Fibroblast of skin of scalp (primary cell): ENCODE measurements at places on chromosomes 7 and 10.

- DNase-seq, result peak; percentile 61
These were observed 46.9 kb upstream of the SEPTIN7 start for GRCh38 chr7:35753761-35754603.

- no peak for DNase-seq
These were observed 126.7 kb upstream of the WNT16 start for GRCh38 chr7:121202125-121202524.

GRCh38 chr7:8982338-8982992 is 549.1 kb downstream of the NXPH1 start:
- no peak for DNase-seq

DNA sequence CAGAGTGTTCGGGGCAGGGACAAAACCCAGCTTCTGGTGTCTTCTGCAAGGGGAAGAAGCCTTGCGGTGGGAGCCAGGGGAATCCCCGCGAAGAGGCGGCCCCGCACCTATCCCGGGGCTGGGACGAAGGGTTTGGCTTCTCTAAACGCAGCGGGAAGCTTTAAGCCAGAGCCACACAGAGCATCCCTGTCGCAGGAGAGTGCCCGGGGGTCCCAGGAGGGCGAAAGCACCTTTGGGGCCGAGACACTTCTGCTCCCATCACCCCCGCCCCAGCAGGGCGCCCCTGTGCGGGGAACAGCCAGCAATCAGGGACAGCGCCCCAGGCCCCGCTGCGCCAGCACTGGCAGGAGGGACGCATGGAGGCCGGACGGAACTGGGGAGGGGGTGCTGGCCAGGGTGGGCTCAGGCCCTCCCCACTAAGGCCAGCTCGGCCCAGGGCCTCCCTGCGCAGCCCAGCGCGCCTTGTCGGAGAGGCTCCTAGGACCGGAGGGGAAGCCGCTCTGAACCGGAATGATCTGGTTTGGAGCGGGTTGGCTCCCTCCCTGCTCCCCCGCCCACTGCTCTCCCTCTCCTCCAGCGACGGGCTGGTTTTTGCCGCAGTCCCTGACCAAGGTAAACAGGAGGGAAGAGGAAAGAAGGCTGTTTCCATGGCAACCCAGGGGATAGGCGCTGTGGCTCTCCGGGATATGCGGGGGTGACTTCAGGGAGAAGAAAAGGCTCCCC is 63.9 kb downstream of the TMEM209 start:
- peak; percentile 77 for DNase-seq

DNA sequence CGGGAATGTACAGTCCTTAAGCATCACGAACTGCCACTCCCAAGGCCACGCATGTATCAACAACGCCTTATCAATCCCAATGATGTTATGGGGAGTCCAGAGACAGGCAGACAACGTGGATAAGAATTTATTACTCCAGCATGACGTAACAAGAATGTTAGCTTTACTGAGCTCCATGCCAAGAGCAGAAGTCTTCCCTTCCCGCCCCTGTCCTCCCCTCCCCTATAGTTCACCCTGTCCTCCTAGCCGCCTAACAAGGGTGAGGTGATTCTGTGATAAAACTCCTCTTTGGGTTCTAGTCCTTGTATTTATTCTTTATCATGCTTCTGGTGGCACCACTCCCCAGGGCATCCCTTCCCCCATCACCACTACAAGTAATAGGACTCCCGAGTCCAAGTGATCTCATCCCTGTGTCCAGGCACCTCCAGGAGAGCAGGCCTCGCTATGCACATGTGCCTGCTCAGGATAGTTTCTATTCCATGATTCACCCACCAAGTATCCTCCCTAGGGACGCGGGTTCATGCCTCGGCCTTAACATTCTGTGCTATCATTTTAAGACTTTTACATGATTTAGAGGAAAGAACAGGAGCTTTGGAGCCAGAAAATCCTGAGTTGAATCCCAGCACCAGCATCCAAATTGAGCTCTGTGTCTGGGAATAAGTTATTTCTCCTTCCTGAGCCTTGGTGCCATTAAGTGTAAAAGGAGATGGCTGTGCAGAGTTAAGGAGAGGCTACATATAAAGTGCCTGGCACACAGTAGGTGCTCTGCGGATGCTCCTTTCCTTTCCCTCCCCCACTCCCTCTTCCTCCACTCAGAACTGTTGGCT is 15.4 kb downstream of the GSDME start:
- DNase-seq, result peak; percentile 99

DNA sequence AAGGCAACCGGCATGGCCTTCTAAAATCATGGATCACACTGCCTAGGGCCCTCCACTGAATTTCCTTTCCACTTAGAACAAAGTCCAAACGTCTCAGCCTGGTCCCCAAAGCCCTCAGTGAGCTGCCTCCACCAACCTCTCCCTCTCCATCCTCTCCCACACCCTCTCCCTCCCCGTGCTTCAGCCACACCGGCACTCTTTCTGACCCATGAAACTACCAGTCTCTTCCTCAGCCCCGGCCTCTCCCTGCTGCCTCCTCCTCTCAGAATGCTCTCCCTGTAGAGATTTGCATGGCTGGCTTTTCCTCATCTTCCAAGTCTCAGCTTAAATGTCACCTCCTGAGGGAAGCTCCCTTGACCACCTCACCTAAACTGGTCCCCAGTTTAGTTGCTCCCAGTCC is 219.0 kb upstream of the ZMIZ1 start:
- DNase-seq, result no peak

DNA sequence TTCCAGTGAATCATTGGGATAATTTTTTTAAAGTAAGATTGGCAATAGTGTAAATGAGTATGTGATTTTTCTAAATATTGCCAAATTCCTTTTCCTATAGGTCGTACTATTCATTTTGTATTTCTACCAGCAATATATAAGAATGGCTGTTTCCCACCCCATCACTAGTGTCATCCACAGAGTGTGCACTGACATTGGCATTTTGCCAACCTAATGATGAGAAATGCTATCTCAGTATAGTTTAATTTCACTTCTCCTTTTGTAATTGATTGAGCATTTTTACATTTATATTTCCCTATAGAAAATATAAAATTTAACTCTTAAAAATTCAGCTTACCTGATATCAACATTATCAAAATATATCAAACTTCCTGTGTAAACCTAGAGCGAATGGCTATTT is 17.6 kb upstream of the TMEM26 start:
- DNase-seq, result no peak

DNA sequence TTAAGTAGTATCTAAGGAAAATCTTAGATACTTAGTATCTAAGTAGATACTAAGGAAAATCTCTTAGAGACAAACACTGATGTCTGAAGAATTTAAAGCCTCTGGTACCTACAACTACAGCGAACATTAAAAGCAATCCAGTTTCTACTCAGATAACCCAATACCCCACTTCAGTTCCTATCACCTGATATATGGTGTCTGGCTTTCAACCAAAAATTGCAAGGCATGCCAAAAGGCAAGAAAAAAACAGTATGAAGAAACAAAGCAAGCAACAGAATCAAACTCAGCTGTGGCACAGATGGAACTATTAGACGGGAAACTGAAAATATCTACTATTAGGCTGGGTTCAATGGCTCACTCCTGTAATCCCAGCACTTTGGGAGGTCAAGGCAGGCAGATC is 31.1 kb downstream of the ARHGAP12 start:
- DNase-seq, result no peak

- DNase-seq, result no peak
These were observed 10.4 kb upstream of the SORCS3 start for GRCh38 chr10:104630731-104631130.

- DNase-seq, result no peak
These were observed 589.9 kb upstream of the MGMT start for GRCh38 chr10:128877141-128877540.

DNA sequence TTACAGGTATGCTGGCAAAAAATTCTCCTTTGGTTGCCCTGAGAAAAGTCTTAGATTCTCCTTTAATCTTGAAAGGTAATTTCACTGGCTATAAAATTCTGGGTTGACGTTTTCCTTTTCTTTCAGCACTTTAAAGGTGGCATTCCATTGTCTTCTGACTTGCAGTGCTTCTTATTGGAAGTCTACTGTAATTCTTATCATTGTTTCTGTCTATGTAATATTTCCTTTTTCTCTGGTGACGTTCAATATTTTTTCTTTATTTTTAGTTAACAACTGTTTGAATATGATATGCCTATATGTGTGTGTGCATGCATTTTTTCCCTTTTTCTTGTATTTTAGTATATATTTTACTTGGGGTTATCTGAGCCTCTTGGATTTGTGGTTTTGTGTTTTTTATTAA is 111.0 kb downstream of the GPR158 start:
- DNase-seq, result no peak

DNA sequence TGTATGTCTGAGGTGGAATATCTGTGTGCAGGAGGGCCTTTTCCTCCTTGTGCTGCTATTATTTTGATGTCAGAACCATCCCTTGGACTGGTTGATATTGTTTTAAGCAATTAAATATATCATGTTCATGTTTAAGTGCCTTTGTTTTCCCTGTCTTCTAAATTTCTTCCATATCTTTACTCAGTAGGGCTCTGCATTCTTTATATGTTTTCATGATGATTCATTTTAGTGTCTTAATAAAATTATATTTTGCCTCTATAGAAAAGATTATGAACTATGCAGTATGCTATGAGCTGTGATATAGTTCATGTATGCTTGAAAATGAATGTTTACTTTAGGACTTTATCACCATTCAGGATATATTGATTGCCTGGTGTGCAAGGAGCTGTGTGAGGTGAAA is 34.8 kb downstream of the AHR start:
- peak; percentile 72 for DNase-seq

GRCh38 chr7:148979827-148980226 is 48.5 kb downstream of the PDIA4 start:
- DNase-seq, result no peak

- no peak for DNase-seq
These were observed 559.5 kb upstream of the C7orf33 start for GRCh38 chr7:148031019-148031418.
